ENCODE measurements at places on chromosomes 5 and 9.

DNA sequence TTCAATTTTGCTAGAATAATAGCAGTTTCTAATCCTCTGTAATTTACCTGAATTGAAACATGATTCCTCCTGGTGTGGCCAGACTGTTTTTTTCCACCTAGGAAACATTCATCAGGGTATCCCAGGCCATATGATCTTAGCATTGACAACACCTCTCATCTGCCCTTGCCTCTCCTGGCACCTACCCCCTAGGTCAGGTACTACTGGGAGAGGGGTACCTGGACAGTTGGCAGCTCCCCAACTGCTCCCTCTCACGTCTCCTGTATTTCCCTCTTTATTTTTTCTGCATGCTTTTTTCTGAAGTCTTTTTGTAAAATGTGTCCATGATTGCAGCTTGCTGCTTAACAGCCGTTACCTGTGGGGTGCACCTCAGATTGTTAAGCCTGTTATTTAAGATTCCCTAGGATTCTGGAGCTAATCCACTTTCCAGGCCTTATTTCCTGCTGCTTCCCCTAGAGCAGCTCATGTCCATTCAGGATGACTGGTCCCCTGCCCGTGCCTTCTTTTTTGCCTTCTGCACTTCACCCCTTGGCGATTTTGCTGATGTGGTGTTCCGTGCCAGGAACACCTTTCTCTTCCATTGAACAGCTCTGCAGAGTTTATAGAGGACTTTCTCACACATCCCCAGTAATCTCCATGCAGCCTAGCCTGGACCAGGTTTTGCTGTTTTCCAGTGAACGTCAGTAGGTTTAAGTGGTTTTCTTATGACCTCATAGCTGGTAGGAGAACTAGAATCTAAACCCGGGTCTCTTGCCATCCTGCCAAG is 33.6 kb downstream of the SNX30 start:
- no peak for DNase-seq

DNA sequence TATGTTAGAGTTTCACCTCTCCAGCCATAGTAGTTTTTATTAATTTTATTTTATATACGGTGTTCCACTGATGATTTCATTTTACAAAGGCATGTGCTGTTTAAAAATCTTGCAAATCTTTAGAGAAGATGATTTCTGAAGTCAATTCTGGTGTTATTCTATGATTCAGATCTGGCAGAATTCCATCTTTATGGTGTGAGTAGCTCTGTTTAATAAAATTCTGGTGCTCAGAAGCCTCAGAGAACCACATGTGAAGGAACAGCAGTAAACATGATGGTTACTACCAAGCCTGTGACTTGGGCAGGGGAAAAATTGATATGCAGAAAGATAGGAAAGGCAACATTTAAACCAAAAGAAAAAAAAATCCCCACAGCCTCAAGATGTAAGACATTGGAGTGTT is 299.7 kb downstream of the NPR3 start:
- DNase-seq: no peak

DNA sequence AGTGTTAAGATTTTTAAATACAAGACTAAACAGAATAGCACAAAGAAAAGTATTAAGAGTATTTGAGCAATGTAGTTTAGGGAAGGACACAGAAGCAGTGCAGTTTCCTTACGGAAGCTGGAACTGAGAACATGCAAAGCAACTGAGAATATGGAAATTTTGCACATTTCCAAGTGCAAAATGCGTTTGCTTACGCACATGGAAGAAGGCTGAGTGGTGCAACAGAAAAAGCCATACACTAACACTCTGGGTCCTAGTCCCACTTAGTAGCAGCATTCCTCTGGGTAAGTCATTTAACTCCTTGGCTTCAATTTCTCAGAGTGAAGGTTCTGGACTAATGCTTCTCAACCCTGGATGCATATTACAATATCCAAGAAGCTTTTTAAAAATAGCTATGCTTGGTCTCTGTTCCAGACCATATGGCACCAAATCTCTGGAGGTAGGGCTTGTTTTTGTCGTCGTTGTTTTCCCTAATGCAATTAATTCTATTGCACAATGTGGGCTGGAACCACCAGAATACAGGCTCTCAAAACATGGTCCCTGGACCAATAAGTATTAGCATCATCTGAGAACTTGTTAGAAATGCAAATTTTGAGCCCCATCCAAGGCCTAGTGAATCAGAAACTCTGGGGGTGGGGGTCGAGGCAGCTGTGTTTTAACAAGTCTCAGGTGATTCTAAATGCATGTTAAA is 65.2 kb upstream of the DEPDC1B start:
- DNase-seq: no peak

GRCh38 chr9:134127616-134128015 is 8.3 kb upstream of the WDR5 start:
- DNase-seq: no peak

All from suprapubic skin (tissue), 4 donors.